Stimulated activated CD4-positive, alpha-beta T cell treated with anti-CD3 and anti-CD28 coated beads, Interleukin-12 subunit alpha, Interleukin-12 subunit beta, amount 100 ng/mL, for 4 hours (primary cell): ENCODE measurements at places on chromosomes 7 and 10.

GRCh38 chr10:42952931-42953683 lies 123.8 kb upstream of the RET start:
- DNase-seq = no peak

GRCh38 chr10:89873055-89873454 lies 171.7 kb downstream of the KIF20B start:
- no peak for DNase-seq

DNA sequence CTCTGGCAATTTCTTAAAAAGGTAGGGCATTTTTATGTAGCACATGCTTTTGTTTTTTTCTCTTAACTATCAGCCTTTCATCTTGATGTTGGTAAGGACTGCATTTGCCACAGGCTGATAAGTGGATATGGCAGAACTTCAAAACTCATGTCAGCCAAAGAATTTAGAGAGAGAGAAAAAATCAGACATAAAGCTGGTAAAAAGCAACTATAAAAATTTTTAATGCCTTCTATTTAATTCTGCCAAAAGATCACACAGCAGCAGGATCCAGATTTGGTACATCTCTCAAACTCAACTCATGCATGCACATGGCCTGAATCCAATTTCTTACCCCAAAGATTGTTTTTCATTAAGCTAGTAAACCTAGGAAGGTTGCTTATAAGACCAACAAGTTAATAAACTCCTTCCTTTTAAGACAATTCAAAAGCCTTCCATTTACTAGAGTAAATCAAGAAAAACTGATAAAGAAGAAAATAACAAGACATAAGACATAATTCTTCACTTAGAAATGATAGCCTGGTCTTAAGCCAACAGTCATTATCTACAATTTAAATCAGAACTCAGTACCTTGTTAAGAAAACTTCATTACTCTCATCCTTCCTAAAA lies 69.3 kb downstream of the GLI3 start:
- DNase-seq = no peak

GRCh38 chr10:11586170-11586569 lies 25.3 kb downstream of the USP6NL start:
- DNase-seq = no peak

DNA sequence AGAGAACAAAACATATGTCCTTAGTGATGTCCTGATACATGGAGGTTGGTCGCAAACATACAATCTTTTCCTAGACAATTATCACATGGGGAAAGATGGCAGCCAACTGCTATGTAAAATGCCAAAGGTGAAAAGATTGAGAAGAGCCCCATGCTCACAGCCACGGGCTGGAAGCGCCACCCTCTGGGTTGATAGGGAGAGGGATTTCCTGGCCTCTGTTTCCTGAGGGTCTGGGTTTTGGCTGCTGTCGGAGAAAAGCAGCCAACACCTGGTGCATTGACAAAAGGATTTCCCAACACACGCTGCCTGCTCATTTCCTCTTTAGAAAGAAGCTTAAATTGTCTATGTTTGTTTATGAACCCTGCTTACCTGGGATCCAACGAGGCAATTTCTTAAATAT lies 43.8 kb downstream of the ITIH5 start:
- DNase-seq = no peak

DNA sequence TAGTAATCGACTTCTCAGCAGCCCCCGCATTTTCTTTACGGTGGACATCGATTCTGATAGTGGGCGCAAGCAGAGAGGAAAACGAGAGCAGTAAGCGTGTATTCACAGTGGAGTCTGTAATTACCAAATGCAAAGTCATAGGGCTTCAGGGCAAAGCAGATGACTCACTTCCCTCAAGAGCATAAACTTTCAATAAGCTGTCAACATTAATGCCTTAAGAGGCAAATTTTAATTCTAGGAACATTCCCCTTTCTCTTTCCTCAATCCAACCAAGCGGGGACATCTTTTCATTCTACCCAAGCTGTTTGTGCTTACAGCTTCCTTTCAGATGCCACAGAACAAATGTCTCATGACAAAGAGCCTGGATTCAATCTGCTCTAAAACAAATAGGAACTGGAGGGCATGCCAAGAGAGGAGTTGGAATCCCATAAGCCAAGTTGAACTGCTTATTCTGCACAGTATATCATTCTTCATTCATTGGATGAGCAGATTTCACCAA lies 48.6 kb downstream of the MALSU1 start:
- no peak for DNase-seq

DNA sequence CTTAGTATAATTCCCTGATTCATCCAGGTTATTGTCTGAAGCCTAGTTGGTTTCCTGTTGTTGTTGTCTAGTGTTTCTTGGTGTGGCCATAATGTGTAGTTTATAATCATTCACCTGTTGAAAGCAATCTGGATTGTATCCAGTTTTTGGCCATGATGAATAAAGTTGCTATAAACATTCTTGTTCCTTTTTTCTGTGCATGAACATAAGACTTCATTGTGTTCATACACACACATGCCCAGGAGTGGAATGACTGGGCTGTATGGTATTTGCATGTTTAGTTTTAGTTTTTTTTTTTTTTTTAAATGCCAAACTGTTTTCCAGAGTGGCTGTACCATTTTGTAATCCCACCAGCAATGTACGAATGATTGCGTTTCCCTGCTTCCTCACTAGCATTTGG lies 349.8 kb downstream of the SDK1 start:
- no peak for DNase-seq

GRCh38 chr10:29212597-29212996 lies 76.3 kb upstream of the LYZL1 start:
- DNase-seq = no peak

- DNase-seq = no peak
These were observed 167.0 kb downstream of the SNX13 start for GRCh38 chr7:17773289-17773626.

DNA sequence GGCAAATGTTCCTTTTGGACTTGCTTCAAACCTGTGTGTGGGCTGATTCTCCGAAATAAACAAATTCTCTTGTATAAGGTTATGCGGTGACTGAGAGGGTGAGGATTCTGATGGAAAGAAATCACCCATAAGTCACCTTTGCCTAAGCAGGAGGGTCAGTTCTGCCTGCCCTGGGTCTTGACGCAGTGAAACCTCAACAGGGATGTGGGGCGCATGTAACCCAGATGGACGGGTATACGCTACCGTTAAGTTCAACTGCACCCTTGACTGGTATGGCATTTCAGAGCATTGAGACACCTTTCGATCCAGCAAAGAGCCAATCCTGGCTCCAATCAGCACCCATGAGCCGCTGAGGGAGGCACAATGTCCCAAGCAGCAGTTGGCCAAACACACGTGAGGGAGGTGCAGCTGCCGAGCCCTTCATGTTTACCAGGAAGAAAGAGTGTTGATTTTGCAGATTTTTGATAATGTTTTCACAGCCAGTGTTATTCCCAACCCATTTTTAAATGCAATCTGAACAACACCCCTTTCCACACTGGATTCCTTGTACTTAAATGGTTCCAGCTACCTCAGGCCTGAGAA lies 48.1 kb downstream of the SORBS1 start:
- DNase-seq = no peak

GRCh38 chr7:21371360-21371759 lies 56.5 kb upstream of the SP4 start:
- no peak for DNase-seq

GRCh38 chr10:35400595-35401268 lies 64.4 kb downstream of the CCNY start:
- no peak for DNase-seq

DNA sequence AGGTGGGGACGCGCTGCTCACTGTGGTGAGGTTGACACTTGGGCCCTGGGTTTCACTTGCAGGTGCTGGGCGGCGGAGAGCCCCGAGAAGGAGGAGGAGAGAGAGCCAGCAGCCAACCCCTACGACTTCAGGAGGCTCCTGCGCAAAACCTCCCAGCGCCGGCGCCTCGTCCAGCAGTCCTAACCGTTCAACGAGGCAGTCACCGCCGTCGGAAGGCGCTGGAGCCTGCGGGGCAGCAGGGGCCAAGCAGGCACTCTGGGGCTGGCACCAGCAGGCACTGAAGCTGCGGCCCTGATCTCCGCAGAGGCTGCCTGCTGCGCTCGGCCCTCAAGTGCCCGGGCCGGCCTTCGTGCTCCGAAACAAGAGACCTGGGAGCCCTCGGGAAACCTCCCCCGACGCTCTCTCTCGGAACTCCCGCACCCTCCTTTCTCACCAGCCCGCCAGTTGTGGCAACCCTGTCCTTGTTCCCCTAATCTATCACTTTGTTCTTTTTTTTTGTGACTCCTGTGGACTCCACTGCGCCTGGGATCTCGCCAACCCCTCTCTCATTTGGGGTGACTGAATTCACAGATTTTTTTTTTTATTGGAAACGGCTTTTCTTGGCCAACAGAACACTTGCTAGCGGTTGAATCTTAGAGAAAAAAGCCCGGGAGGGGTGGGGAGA lies 4.7 kb upstream of the GAD2 start:
- DNase-seq = no peak

DNA sequence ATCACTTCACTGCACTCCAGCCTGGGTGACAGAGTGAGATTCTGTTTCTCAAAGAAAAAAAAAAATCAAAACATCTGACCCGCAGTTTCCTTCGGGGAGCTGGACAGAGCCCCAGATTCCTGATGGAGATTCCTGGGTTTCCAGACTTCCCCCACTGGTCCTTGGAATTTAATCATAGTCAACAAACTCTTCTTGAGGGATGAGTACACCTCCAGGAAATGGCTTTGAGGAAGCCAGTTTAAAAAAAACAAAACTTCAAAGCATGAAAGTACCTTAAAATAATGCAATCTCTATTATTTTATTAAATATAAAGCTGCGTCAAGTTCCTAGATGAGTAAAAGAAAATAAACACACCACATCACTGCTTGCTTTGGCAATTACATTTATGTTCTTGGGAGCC lies 1.2 kb upstream of the MAD1L1 start:
- no peak for DNase-seq

DNA sequence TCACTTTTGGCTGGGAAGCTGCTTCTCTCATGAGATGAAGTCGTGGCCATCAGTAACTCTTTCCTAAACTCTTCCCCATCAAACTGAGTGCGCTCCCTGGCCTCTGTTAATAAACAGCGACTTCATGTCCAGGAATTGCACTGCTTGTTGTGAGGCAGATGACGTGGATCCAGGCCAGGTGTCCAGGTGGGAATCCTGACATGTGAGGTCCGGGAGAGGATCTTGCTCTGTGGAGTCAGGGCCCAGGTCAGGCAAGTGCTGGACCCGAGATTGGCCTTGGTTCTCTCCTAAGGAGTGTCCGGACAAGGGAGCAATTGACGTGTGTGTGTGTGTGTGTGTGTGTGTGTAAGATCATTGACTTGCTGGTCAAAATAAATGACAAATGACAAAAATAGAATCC lies 362.7 kb downstream of the GLRX3 start:
- no peak for DNase-seq

- DNase-seq = no peak
These were observed 17.5 kb downstream of the CFAP69 start for GRCh38 chr7:90262438-90262837.

DNA sequence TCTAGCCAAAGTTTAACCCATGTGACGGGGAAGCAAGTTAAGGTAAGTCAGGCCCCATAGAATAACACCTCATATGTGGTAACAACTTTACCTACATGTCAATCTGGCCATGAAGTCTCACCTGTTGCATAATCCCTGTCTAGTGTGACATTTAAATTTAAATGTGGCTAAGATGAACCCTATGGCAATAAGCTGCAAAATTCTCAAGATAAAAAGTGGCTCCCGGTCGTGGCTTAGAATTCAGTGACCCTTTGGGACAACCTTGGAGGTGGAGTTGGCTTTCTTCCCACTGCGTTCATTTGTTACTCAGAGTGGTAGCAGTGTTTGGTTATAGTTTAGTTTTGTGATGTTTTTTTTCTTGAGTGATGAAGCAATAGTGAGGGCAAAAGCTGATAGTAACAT lies 90.6 kb downstream of the ARID5B start:
- DNase-seq = no peak

DNA sequence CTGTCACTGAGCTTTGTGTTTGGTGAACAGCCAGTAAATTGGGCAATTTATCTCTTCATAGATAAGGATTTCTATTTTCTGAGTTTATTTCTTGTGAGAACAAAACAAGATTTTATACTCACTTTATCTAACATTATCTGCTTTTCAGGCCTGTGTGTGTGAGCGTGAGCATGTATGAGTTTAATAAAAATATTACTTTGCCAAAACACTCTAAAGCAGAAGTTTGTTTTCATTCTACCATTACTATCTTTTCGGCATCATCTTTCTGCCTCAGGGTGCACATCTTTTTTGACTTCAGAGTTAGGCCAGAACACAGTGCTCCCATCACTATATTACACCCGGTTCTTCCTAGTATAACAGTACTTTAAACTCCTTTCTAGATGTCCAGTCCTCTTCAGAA lies 13.0 kb downstream of the ZWINT start:
- no peak for DNase-seq

DNA sequence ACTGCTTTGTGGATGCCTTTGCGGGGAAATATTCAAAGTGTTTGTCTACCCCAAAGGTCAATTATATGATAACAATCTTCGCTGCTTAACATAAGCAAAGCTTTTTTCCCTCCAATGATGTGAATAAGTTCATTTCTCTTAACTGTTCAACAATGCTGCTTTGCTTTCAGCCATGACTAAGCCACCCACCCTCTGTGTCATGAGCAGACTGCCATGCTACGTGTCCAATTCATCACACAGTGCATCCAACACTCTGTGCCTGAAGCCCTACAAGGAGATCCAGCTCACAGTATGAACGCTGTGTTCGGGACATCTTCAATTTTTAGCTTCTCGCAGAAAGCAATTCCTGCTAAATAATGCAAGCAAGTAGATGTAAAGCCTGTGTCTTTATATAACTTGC lies 5.7 kb upstream of the TAS2R40 start:
- no peak for DNase-seq
